ENCODE measurements at places on chromosomes 5 and 9.
A peak's percentile ranks its signal among the peaks of the same experiment; 100 is the strongest.

DNA sequence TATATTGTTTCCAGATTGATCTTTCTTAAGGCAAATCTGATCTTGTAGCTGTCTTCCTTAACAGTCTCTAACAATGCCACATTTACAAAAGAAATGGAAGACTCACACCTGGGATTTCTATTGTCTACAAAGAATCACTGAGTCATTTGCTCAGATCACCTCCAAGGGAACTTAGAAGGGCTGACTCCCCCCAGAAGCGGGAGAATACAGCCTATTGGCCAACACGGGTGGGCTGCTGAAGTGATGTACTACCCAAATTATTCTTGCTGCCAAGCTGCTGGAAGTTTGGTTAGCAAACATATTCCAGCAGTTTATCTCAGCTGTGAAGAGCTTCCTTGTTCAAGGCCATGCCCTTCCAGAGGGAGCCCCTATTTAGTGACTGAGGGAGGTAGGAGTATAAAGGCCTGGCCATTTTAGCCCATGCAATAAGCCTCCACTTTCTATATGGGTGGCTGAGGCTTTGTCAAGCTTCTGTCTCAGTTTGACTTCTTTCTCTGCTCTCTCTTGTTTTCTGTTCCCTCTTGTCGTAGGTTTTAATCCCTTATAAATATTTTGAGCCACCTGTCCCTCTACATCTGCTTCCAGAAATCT, 379.4 kb downstream of the PRR16 start:
- no peak for DNase-seq

DNA sequence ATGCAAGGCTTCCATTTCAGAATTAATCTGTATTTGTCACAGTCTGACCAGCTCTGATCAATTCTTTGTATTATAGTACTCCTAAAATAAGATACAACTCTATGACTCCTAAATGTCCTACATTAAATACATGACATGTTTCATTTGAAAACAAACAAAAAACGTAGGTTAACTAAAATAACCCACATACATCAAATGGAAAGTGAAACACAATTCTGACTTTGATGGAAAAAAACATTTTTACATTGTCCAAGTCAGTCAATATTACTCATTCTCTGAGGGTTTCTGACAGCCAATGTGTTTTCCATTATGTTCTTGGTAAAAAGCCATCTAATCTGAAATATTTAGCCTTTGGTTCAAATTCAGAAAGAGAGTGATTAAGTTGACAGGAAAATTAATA, 8.7 kb downstream of the HMGCS1 start:
- no peak for DNase-seq

GRCh38 chr5:96624596-96624995, 37.6 kb upstream of the CAST start:
- no peak for DNase-seq

- no peak for DNase-seq
Observed at GRCh38 chr5:16057277-16057676, 122.3 kb downstream of the MARCHF11 start.

DNA sequence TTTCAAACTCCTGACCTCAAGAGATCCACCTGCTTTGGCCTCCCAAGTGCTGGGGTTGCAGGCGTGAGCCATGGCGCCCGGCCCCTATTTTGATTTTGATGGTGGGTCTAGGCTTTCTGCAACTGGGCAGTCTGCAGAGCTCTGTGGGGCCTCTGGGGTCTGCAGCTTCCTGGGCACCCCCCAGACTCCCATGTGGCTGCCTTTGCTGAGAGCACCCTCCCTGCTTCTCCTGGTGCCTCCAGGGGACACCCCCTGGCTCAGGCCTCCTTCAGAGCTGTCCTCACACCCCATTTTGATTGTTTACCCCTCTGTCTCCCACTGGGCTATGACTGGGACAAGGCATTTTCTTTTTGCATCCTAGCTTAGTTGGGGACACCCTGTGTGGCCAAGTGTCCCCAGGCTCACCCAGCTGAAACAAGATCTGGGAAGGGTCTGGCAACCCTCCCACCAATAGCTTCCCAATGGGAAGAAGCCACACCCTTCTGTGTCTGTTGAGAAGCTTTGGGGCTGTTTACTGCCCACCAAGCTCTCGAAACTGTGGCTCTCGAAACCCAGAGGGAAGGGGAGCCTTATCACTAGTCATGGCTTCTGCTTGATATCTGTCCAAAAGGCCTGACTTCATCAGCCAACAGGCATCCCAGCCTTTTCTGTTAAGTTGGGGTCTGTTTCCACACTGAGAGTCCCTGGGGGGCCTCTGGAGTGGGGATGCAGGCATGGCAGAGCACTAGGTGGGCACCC, 204.4 kb upstream of the IER5L start:
- DNase-seq, result no peak

DNA sequence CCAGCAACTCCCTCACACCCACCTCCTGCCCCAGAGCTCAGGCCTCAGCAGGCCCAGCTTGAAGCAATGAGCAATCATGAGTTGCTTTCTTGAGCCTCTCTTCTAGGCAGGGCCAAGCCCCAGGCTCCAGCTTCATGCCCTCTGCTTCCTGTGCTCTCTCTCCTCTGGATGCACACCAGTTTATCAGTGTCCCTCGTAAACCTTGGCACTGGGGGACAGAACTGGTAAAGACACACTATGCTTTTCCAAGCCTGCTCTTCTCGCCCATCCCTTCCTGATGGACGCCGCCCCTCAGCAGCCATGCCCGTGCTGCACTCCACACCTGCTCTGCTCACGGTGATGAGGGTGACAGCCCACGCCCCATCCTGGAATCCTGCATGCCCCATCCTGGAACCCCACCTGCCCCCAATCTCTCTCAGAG, 49.4 kb upstream of the ORM1 start:
- DNase-seq, result no peak

DNA sequence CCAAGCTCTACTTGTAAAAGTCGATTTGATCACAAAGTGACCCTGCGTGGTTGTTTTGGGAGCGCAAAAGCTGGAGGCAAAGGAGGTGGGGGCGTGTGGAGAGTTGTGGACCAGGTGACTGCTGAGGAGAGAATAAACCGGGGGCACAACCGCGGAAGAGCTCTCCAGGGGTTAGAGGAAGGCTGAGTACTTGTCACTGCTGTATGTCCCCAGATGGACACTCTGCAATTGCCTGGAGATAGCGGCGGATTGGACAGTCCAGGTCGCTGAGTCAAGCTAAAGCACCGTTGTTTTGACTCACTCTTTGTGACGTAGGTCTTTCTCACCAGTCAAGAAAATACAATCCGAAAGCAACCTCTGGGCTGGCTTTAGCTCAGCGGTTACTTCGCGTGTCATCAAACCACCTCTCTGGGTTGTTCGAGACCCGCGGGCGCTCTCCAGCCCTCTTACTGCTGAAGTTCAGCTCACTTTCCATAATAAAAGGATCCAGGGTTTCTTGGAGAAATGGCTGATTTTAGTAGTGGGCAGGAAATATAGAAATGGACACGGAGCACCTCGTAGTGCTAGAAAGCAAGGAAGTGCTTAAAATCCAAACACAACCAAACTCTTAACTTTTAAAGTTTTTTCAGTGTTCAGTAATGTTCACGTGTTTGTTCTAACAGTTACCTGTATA, 25.7 kb downstream of the ZMAT2 start:
- DNase-seq, result peak; percentile 81

DNA sequence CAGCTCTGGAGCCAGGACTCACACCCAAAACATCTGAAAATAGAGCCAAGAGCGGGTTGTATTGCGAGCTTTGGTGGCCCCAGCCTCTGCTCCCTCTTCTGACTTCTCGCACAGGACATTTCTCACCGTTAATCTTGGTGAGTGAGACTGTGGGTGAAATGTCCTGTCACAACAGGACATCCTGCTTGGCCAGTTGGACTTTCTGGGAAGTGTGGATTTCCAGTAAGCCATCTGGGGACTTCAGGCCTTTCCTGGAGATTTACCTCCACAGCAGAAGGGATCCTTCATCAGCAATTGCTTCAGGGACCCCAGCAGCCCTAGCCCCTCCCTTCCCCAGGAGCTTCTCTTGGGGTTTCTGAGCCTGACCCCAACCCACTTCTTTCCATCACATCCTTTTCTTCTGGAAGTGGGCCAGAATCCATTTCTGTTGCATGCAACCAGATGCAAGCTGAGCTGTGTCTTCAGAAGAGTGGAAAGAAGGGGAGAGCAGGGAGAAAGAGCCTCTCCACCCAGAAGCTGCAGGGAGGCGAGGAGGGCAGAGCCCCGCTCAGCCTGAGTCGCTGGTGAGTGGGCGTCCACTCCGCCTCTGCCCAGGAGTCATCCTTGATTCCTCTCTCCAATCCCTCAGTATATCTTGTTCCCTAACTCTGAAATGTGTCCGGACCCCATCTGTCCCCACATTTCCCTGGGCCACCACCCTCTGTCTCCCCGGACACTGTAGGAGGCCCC, 50.3 kb upstream of the GADD45G start:
- no peak for DNase-seq

- DNase-seq, result no peak
Observed at GRCh38 chr9:27499451-27499850, 24.6 kb upstream of the IFNK start.

- no peak for DNase-seq
Observed at GRCh38 chr5:78922879-78923621, 62.1 kb downstream of the ARSB start.

- no peak for DNase-seq
Observed at GRCh38 chr5:32027717-32028458, 146.2 kb downstream of the GOLPH3 start.

GRCh38 chr9:137055385-137056364, 1.8 kb upstream of the ENTPD2 start:
- DNase-seq, result no peak

DNA sequence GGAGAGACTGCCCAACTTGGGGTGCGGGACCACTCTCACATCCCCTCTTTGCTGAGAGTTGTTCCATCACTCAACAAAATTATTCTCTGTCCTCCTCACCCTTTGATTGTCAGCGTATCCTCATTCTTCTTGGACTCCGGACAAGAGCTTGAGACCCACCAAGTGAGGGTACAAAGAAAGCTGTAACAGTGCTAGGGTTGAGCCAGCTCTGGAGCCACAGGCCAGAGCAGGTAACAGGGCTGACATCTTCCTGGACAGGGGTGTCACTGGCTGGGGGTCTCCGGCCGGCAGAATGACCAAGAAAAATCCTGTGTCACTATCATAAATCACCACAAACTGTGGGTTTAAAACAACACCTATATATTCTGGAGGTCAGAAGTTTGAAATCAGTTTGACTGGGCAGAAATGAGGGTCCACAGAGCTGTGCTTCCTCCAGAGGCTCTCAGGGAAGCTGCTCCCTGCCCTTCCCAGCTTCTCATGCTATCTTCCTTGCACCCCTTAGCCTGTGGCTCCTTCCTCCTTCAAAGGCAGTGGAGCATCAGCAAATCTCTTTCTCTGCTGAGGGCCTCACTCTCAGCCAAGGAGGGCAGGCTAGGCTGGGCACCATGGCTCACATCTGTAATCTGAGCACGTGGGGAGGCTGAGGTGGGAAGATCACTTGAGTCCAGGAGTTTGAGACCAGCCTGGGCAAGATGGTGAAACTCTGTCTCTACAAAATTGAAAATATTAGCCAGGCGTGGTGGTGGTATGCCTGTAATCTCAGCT, 4.1 kb upstream of the BBLN start:
- no peak for DNase-seq

DNA sequence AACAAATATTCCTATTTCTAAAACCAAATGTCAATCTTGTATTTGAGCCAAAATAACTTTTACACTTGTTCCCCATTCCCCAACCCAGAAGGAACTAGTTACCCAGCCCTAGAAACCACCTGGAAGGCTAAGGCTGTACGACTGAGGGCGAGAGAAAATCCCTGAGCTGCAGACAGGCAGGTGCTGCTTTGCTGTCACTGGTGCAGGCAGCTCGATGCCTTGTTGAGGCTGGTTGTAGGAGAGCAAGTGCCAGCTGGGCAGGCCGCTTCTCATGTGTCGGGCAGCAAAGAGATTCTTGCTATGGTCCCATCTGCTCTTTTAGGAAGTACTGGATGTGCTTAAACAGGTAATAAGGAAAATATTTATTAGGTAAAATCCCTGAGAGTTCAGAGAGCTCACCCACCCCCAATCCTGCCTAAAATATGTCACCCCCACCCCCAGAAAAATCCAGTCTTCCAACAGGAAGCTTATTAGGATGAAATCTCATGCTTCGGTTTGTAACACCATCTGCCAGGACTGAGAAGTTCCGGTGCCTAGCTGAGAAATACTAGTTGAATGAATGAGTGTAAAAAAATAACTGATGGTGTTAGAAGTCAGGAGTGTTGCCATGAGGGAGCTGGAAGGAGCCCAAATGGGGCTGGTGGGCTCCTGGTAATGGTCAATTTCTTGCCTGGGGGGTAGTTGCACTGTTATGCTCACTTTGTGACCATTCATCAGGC, 91.1 kb upstream of the DMRT1 start:
- no peak for DNase-seq

- DNase-seq, result no peak
Observed at GRCh38 chr9:87547671-87548081, 50.0 kb downstream of the DAPK1 start.

- no peak for DNase-seq
Observed at GRCh38 chr5:176812269-176813259, 2.2 kb downstream of the UNC5A start.

DNA sequence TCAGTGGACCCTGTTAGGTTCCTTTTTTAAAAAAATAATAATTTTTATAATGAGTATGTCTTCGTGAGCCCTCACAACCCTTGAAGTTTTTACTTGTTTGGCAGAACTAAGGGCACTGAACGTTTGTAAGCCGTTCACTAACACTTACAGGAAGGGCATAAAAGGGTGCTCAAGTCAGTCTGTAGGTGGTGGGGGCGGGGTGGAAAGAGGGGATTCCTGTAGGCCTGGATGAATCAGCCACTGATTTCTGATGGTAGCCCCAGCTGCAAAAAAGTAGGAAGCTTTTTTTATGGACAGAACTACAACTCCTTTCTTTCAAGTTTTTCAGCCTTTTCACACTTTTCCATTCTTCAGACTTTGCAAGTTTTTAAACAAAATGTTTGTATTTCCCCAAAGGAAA, 35.8 kb downstream of the PIK3R1 start:
- DNase-seq, result peak; percentile 48

DNA sequence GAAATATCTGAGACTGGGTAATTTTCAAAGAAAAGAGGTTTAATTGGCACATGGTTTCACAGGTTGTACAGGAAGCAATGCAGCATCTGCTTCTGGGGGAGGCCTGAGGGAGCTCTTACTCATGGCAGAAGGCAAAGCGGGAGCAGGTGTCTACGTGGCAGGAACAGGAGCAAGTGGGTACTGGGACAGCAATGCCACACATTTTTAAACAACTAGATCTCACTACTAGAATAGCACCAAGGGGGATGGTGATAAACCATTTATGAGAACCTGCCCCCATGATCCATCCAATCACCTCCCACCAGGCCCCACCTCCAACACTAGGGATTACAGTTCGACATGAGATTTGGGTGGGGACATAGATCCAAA, 47.6 kb upstream of the HOMER1 start:
- peak; percentile 23 for DNase-seq

DNA sequence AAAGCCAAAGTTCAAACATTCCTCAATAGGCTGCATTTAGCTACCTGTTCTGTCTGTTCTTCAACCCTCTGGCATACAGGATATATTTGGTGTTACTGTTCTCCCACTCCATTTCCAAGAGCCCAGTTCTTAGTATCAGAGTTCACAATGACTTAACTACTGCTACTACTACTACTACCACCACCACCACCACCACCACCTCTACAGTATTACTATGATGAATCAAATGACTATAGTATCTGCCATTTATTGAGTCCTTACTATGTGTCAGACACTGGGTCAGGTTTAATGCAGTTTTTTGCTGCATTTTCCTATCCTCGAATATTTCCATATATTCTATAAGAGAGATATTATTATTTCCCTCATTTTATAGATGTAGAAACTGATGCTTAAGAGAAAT, 937 bp upstream of the CD180 start:
- no peak for DNase-seq

Measured in stimulated activated CD4-positive, alpha-beta T cell treated with anti-CD3 and anti-CD28 coated beads, Interleukin-2, amount 100 ng/mL, for 48 hours (primary cell).